Activated naive CD4-positive, alpha-beta T cell treated with anti-CD3 and anti-CD28 coated beads, Interleukin-2, amount 50 U/mL, for 16 hours (primary cell): ENCODE measurements at places on chromosomes 6 and 20.

DNA sequence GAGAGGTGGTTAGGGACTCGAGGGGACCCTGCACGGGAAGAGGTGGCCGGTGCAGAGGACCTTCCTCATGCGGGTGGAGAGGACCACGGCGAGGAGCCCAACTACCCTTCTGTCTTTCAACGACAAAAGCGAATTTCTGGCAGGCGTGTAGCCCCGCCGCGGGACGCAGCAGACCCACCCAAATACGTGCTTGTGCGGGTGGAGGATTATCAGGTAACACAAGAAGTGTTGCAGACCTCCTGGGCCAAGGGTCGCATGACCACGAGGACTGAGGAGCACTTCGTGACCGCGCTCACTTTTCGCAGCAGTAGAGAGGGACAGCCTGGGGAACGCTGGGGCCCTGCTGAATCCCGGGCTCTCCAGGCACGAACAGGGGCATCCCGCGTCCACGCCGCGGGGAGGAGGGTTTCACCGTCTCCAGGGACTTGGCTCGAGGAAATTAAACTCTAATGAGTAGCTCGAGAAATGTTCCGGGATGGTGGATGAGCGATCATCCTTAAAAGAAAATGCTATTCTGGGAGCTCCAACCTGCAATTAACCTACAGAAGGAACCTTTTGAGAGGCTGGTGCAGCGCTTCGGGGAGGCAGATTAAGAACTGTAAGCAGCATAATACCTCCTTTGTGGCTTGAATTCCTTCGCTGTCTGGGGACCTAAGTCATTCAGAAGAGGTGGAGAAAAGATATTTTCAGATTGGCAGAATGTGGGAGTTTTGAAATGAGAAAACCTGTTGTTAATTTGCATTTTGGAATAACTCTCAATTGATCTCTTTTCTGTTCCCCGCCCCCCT, 804 bp downstream of the C6orf141 start:
- DNase-seq: no peak

DNA sequence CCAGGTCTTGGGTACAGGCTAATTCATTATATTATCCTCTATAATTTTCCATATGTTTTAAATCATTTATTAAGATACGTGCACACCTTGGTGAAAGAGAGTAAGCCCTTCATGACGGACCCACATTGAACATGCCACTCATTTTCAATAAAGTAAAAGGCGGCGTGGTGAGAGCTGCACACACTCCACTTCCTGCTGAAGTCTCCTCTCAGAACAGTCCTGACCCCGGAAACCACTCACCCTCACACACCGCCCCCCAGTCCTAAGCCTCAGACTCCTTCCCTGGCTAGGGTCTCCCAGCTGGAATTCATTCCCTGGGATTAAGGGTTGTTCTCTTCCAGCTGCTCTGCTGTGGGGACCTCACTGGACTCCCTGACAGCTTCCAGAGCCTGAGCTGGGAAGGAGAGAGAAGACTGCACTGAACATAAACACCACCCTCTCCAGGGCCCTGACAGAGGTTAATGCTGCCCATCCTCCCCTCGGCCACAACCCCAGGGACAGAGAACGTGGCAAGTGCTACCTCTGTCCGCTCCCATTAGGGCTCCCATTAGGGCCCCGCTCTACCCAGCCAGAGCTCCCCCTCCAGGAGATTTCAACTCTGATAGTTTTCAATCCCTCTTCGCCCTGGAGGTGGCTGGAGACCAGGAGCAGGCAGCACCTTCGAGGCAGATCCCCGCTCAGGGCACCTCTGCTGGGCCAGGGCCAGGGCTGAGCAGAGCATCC, 24.8 kb downstream of the GRM4 start:
- no peak for DNase-seq

- no peak for DNase-seq
Measured at GRCh38 chr6:3014675-3015066, 15.0 kb downstream of the NQO2 start.

GRCh38 chr20:41180599-41181333, 43.4 kb downstream of the PLCG1 start:
- no peak for DNase-seq

- peak; percentile 54 for DNase-seq
Measured at GRCh38 chr6:27867051-27867944, 44.9 kb downstream of the OR2B2 start.

DNA sequence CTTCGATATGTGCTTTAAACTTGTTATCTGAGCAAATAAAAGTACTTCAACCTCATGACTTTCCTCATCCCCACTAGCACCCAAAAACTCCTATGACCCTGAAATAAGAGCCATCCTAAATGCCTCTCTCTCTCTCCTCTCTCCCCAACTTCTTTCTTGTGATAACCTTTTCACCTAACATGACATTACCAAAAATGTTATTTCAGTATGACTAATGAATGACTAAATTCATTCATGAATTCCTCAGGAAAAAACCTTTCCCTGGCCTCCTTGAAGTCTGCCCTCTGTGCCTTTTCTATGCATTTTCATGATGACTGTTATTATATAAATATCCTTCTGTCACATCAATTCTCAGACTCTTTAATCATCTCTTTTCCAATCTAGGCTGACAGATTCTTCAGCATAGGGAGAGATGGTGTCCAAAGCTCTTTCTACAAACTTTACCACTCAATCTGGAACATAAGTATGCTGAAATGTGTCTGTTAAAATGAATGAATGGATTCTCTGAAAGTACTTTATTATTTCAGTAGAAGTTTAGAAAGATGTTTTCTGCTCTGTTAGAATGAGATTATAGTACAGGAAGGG, 114.3 kb upstream of the GGTLC1 start:
- no peak for DNase-seq

- no peak for DNase-seq
Measured at GRCh38 chr20:6282642-6283041, 159.8 kb upstream of the FERMT1 start.

DNA sequence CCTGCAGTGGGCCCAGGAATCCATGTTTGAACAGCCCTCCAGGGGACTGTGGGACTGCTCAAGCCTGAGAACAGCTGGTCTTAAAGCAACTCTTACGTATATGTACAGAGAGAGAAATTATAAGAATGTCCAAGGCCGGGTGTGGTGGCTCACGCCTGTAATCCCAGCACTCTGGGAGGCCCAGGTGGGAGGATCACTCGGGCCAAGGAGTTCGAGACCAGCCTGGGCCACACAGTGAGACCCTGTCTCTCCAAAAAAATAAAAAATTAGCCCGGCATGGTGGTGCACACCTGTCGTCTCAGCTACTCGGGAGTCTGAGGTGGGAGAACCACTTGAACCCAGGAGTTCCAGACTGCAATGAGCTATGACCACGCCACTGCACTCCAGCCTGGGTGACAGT, 134.0 kb downstream of the DTNBP1 start:
- no peak for DNase-seq

DNA sequence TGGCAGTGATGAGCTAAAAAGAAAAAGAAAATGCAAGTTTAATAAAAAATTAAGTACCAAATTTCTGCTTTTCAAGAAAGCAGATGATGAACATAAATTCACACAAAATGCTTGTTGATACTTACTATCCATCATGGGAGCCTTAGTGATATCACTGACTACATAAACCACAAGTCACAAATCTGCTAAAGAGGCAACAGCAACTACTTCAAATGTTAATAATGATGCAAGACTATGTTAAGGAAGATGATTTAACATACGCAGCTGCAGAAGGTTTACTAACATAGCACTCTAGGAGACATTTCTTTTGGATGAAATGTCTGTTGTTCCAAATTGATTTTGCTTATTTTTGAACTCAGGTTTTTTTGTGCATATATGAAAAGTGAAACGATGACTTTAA, 18.6 kb downstream of the FYN start:
- no peak for DNase-seq

DNA sequence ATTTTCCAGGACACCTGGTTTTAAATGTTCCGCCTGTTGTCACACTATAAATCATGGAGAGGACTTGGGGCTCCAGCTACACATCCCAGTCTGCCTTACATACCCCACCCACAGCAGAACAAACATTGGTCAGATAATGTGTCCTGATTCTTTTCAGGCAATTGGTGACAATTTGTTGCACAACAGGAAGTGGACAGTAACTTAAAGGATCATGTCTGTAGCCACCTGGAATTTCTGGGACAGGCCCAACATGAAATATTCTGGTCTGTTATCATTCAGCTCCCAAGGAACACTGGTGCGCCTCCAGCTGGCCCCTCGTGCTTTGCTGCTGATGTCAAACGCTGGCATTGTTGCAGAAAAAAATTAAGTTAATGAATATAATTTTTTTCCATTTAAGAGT, 117.2 kb downstream of the SOBP start:
- DNase-seq: no peak

DNA sequence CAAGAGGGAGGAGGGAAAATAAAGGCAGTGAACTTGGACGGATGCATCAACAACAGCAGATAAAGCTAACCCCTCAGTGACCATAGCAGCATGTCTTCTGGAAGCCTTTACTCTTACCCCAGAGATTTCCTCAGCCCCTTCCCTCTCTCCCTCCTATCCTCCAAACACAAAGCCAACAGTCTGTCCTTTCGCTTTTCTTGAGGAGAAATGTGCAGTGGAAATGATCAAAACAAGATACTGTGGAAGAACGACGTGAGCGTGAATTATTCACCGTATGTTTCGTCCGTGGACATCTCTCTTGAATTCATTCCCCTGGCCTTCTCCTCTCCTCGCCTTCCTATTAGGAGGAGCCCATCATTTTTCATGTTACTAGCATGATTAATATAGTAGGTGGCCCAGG, 8.5 kb downstream of the NRN1 start:
- DNase-seq: no peak

DNA sequence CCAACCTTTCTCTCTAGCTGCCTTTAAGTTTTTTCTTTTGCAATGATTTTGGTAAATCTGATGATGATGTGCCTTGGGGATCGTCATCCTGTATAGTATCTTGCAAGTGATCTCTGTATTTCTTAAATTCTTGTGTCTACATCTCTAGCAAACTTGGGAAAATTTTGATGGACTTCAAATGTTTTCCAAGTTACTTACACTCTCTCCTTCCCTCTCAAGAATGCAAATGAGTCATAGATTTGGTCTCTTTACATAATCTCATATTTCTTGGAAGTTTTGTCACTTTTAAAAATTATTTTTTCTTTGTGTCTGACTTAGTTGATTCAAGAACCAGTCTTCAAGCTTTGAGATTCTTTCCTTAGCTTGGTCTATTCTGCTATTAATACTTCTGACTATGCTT, 176.4 kb downstream of the TBC1D32 start:
- DNase-seq: no peak

- DNase-seq: no peak
Measured at GRCh38 chr6:147204843-147205311, 660 bp downstream of the STXBP5 start.
